ENCODE measurements at places on chromosomes 11 and 22. TPM values are rescaled to one million over a fixed set of nuclear protein-coding genes. Genes with fewer than 3 reads are reported as not detected.

OR52I2 gene
- total RNA-seq = not detected

MRPL16 gene
- total RNA-seq = 27.8 TPM

ATG13 gene
- total RNA-seq = 137 TPM

MYO18B gene
- 0.11 TPM for total RNA-seq

EHF gene
- not detected for total RNA-seq

MRGPRX3 gene
- total RNA-seq = not detected

DNA sequence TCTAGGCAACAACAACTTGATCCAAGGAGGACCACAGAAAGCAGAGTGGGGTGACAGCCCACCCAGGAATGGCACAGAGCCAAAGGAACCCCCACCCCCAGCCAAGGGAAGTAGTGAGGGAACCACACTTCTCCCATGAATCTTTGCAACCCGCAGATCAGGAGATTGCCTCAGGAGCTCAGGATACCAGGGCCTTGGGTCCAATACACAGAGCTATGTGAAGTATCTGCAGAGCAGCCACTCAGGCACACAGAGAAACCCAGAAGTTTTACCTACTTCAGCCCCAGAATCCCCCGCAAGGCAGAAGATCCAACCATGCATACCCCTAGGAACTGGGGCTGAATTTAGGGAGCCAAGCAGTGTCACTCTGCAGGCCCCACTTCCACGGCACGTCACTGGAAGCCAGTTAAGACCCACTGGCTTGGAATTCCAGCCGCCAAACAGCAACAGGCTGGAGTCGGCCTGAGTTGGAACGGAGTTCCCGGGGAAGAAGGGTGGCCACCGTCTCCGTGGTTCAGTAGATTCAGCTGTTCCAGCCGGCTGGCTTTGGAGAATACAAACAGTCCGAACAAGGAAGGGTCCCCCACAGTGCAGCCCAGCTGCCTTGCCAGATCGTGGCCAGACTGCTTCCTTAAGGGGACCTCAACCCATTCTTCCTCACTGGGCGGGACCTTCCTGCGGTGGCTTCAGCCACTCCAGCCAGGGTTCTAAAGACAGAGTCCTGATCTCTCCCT lies 174.1 kb downstream of the TTC28 start:
- no peak for DNase-seq

GRCh38 chr22:28989484-28989883 lies 72.1 kb downstream of the C22orf31 start:
- DNase-seq = no peak

GRCh38 chr22:35629406-35630216 lies 12.5 kb upstream of the MB start:
- DNase-seq = no peak

GRCh38 chr11:35047179-35047578 lies 91.8 kb upstream of the CD44 start:
- DNase-seq = peak; percentile 78

DNA sequence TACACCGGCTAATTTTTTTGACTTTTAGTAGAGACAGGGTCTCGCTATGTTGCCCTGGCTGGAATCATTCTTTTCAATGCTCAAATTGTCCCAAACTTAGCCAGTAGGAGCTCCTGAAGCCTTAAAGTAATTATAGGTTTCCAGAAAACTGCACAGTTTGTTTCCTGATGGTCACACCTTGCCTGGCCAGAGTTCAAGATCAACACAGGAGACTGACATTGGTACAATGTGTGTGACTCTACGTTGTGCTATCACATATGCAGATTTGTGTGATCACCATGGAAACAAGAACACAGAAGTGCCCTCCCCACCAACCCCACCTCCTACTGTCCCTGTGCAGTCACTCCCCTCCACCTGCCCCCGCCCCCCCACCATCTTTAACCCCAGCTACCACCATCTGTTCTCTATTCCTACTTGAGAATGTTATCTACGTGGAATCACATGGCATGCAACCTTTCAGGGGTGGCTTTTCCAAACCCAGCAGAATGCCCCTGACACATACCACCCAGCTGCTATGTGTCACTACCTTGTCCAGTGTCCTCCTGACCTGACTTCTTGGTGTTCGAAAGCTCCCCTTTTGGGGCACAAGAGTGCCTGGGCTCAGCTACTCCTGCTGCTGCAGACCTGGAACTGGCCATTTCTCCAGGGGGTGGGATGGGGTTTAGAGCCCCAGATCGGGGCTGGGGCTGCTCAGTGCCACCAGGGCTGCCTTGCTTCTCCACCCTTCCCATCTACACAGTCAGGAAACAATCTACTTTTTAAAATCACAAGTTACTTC lies 6.1 kb upstream of the NAP1L4 start:
- no peak for DNase-seq

DNA sequence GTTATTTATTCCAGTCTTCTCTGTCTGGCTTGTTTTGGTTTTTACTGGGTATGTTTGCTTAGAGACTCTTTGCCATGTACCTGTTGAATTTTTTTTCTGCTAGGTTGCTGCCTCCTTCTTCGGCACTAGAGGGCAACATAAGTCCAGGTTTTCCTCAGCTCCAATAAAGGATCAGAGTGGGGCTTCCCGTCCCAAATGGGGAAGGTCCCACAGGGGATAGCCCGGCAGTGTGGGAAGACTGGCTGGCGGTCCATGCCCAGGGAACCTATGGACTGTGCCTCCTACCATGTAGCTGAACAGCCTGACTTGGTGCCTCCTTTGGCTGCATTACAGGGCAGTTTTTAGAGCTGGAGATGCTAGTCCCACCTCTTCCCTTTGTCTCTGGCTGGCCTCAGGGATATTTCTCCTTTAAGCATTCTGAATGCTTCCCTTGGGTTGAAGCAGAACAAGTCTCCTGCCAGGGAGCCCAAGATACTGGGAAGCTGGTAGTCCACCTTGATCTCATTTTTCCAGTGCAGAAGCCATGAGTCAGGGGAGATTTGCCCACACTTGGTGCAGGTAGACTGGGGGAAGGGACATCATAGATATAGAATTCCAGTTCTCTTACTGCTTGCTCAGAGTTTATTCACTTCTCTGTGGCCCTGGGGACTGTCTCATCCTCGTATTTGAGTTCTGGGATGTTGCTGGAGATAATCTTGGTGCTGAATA lies 60.2 kb downstream of the BRD1 start:
- peak; percentile 62 for DNase-seq

DNA sequence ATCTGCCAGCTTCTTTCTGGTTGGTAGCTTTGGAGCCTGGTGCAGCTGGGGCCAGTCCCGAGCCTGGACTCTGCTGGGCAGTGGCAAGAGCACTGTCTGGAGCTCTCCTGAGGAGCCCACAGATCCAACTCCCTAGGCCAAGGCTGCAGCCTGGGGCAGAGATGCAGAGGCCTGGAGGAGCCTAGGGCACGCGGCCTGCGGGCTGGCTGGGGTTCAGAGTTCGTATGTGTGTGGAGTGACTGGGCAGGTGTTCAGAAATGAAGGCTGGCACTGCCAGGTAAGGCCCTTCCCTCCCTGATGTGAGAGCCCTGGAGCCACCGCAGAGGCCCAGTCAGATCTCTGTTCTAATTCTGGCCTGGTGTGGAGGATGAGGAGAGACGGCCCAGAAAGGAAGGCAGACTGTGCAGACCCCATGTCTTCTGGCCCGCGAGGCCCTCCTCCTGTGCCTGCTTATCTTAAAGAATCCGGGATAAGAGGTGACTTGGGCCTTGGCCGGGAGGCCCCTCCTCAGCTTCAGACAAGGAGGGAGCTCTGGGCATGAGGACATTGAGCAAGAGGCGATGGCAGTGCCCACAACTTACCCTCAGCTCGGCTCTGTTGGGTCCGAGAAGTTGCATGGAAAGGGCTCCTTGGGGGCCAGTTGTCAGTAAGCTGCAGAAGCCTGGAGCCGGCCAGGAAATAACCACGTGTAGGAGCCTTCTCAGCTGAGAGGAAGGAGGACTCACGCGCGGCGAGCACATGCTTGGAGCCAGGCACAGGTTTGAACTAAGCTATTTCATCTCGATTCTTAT lies 62.2 kb upstream of the B3GAT1 start:
- DNase-seq = no peak

DNA sequence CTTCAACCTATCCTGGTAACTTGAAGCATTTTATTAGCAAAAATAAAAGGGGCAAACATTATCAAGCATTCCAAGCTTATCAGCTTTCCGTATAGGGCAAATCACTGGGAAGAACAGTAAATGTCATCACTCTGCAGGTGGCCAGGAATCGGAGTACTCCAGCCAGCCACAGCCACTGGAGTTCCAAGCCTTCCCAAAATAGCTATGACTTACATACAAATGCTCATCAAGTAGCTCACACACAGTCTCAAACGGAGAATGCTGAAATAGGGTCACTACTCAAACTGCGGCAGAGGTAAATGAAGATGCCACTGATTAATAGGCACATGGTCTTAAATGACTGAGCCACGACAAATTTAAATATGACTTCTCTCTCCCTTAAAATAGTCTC lies 2.1 kb downstream of the USP28 start:
- no peak for DNase-seq

GRCh38 chr11:69311767-69312385 lies 17.9 kb downstream of the MYEOV start:
- peak; percentile 71 for DNase-seq

DNA sequence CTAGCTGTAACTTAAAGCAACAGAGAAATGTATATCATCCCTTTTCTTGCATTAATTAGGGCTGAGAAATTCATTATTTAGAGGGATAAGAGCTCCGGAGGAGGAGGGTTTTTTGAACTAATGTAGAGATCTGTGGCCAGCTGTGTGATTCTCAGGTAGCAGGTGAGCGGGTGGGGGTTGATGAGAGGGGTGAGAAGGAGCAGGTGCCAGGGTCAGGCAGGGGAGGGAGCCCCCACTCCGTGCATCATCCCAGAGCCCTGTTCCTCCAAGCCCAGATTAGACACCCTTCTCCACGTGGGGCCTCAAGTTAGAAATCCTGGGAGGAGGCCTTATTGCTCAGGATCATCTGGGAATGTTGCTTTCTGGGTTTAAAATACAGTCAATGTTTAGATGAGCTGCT lies 24.9 kb downstream of the ZBTB16 start:
- DNase-seq = no peak

GRCh38 chr11:76408171-76408965 lies 27.2 kb downstream of the GVQW3 start:
- DNase-seq = no peak

DNA sequence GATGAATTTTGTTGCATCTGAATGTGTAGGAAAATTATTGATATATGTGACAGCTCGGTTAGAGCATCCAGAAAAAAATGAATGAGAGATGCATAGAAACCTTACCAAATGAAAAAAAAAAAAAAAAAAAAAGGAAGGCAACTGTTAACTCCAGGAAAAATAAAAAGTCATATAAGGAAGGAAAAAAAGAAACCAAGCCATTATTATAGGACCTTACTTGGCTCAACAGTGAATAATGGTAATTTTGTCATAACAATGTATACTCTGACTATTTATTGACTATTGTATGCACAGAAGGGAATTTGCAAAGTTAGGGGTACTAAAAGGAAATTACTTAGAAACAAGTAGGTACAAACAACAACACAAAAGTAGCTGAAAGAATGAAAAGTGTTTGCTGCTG lies 2.0 kb downstream of the DHCR7 start:
- no peak for DNase-seq

DNA sequence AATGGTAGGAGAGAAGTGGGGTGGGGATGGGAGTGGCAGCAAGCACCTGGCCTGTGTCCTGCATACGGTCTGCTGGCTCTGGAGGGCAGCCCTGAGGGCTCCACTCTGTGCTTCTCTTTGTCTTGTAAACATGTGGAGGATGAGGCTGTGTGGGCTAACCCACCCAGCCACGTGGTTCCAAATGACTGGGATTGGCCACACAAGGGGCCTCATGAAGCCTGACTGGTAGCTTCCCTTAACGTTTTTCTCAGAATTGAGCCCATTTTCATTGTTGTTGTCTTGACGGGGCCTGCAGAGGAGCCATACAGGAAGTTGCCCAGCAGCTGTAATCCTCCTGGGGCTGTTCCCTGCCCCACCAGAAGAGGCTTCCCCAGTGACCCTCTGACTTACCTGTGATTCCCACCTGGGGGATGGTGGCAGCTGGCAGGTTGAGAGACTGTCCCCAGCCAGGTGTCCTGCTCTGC lies 18.0 kb downstream of the DERL3 start:
- no peak for DNase-seq

GRCh38 chr11:97354026-97354425 lies 964.2 kb downstream of the JRKL start:
- DNase-seq = no peak

GRCh38 chr22:20816559-20816958 lies 42.1 kb downstream of the PI4KA start:
- DNase-seq = no peak

DNA sequence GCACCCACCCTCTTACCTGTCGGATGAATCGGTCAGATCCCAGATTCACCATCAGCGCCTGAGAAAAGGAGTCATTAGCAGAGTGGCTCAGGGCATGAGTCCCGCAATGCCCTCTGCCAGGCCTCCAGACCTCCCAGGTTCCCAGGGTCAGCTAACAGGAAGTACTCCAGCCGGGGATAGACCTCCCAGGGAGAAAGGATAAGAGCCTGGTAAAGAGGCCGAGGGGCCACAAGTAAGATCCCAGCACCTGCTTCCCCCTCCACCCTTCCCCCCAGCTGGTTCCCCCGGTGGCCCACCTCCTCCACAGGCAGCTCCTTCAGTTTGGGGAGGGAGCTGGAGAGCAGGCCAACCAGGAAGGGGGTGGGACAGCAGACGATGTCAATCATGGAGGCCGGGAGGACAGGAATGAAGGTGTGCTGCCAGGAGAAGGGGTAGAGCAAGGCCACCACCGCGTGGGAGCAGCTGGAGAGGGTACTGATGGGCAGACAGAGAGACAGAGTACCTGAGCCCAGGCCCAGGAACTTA lies 16.4 kb downstream of the RPL27A start:
- DNase-seq = no peak
